ENCODE measurements at places on chromosomes 6 and 20.

- peaks cover 19% of the 10 kb centered on the region for H3K27me3 ChIP-seq
- H3K4me1 ChIP-seq, result peaks cover 5% of the 10 kb centered on the region
- no peaks in the 10 kb centered on the region for H3K36me3 ChIP-seq
- no peak for DNase-seq
- no peak overlapping the region for H3K27ac ChIP-seq
- H3K4me3 ChIP-seq, result no peak overlapping the region
Measured at GRCh38 chr6:44004136-44004535, 123.1 kb downstream of the MRPL14 start.

DNA sequence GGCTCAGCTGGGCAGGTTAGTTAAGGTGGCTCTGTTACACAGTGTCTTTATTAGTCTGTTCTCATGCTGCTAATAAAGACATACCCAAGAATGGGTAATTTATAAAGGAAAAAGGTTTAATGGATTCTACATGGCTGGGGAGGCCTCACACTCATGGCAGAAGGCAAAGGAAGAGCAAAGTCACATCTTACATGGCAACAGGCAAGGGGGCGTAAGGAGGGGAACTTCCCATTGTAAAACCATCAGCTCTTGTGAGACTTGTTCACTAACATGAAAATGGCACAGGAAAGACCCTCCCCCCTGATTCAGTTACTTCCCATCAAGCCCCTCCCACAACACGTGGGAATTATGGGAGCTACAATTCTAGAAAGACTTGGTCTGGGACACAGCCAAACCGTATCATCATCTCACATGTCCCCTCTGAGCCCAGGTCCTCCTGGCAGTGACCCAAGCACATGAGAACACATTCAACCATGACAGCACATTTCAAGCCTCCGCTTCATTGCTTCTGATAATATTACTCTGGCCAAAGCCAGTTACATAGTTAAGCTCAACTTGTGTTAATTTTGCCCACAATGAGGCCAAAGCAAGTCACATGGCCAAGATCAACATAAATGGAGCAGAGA is 383.9 kb downstream of the PLCB1 start:
- H3K27me3 ChIP-seq, result no peaks in the 10 kb centered on the region
- no peak overlapping the region for H3K4me3 ChIP-seq
- no peaks in the 10 kb centered on the region for H3K36me3 ChIP-seq
- H3K27ac ChIP-seq, result no peak overlapping the region
- no peak for DNase-seq

DNA sequence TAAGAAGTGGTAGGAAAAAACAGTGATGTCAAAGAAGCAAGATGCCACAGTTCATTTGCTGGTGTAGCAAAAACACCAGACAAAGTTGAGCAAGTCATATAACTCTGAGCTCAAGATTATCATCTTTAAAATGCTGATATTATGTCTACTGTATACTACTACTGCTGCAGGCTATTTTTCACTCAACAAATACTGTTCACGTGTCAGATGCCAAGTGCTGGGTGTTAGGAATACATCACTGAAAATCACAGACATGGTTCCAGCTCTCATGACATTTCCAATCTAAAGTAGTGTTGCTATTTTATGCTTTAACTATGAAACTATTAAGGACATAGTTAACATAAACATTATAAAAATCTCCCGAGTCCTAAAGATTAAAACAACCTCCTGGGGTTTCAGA is 163.0 kb downstream of the NKAIN2 start:
- no peaks in the 10 kb centered on the region for H3K27me3 ChIP-seq
- DNase-seq, result no peak
- no peaks in the 10 kb centered on the region for H3K36me3 ChIP-seq
- H3K4me1 ChIP-seq, result no peaks in the 10 kb centered on the region
- H3K27ac ChIP-seq, result no peak overlapping the region
- H3K4me3 ChIP-seq, result no peak overlapping the region

- no peak overlapping the region for H3K27ac ChIP-seq
- no peaks in the 10 kb centered on the region for H3K36me3 ChIP-seq
- no peaks in the 10 kb centered on the region for H3K4me1 ChIP-seq
- H3K4me3 ChIP-seq, result no peak overlapping the region
- H3K27me3 ChIP-seq, result no peaks in the 10 kb centered on the region
Measured at GRCh38 chr20:15375836-15376235, 1038.4 kb upstream of the FLRT3 start.

- no peak overlapping the region for H3K4me3 ChIP-seq
Measured at GRCh38 chr20:23094213-23094896, 8.2 kb upstream of the CD93 start.

- no peaks in the 10 kb centered on the region for H3K4me1 ChIP-seq
- no peak overlapping the region for H3K4me3 ChIP-seq
- no peak for DNase-seq
- H3K36me3 ChIP-seq, result no peaks in the 10 kb centered on the region
- H3K27me3 ChIP-seq, result no peaks in the 10 kb centered on the region
Measured at GRCh38 chr20:48375804-48376203, 452.0 kb downstream of the PREX1 start.

- H3K4me3 ChIP-seq, result no peak overlapping the region
- H3K36me3 ChIP-seq, result no peaks in the 10 kb centered on the region
- H3K27me3 ChIP-seq, result no peaks in the 10 kb centered on the region
- H3K4me1 ChIP-seq, result no peaks in the 10 kb centered on the region
Measured at GRCh38 chr20:6719369-6719721, 48.1 kb upstream of the BMP2 start.

- H3K4me1 ChIP-seq, result no peaks in the 10 kb centered on the region
- no peak overlapping the region for H3K4me3 ChIP-seq
- H3K27me3 ChIP-seq, result no peaks in the 10 kb centered on the region
- no peak overlapping the region for H3K27ac ChIP-seq
- no peaks in the 10 kb centered on the region for H3K36me3 ChIP-seq
- DNase-seq, result no peak
Measured at GRCh38 chr6:148874698-148875293, 128.0 kb downstream of the UST start.

DNA sequence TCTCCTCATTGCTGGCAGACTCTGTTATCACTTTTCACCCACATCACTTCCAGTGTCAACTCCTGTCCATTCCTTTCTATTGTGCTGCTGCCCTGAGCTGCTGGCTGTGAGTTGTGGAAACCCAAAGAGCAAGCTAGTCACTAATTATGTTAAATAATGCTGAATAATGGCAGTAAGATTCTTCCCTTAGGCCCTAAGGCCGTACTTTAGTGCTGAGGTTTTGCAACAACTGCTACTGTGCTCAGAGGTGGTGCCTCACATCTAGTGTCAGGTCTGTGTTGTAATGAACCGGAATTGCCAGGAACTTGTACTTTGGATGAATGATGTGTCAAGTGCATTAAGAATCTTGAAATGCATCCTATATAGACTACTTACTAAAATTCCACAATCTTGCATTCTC is 372.2 kb upstream of the RNF217 start:
- no peaks in the 10 kb centered on the region for H3K36me3 ChIP-seq
- no peaks in the 10 kb centered on the region for H3K27me3 ChIP-seq
- no peak for DNase-seq

DNA sequence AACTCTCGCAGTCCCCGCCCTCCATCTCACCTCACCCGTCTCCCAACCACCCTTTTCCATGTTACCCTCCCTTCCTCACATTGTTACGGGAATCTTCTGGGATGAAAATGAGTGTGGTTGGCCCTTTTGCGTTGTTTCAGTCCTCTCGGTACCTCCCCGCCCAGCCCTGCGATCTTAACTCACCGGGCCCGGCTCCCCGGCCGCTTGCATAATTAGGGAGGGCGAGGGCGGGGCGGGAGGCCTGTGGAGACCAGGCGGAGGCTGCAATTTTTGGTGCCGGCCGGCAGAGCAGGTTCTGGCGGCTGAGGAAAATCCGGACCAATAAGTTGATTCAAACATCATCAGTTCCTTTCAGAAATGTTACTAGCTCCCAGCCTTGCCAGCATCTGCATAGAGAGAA is 25.2 kb downstream of the TFAP2B start:
- H3K27me3 ChIP-seq, result peaks cover 15% of the 10 kb centered on the region
- H3K36me3 ChIP-seq, result no peaks in the 10 kb centered on the region
- H3K4me1 ChIP-seq, result no peaks in the 10 kb centered on the region
- no peak overlapping the region for H3K27ac ChIP-seq
- no peak for DNase-seq

DNA sequence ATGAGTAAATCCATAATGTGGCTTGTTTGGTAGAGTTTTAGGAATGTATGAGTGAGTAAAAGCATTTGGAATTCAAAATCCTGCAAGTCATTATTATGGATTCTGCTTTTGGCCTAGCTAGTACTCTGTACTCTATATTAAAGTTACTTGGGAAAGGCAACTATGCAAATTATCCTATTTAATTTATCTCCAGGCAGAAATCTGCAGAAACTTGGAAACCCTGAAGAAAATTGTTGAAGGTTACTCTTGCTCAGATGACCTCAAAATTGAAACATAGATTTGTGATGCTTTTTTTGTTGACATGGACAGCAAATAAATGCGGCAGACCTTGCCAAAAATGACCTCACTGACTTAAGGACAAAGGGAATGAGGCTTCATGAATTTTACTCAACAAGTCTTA is 477.1 kb upstream of the EYS start:
- no peaks in the 10 kb centered on the region for H3K4me1 ChIP-seq
- no peak for DNase-seq
- no peak overlapping the region for H3K27ac ChIP-seq
- no peaks in the 10 kb centered on the region for H3K27me3 ChIP-seq
- H3K4me3 ChIP-seq, result no peak overlapping the region
- H3K36me3 ChIP-seq, result no peaks in the 10 kb centered on the region

DNA sequence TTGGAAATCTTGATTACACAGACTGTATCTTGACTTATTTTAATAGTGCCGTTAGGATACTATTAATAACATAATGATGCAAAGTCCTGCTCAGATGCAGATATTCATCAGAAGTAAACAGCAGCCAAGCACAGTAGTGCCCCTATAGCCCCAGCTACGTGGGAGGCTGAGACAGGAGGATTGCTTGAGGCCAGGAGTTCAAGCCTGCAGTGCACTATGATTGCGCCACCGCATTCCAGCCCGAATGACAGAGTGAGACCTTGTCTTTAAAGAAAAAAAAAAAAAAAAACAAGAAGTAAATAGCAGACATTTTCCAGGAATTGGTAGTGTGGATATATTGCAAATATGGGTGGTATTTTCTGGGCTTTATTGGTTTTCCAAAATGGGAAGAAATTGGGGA is 61.8 kb downstream of the TULP4 start:
- H3K4me3 ChIP-seq, result no peak overlapping the region
- no peaks in the 10 kb centered on the region for H3K4me1 ChIP-seq
- DNase-seq, result no peak
- no peaks in the 10 kb centered on the region for H3K27me3 ChIP-seq

GRCh38 chr6:11353921-11354389 is 121.5 kb upstream of the NEDD9 start:
- H3K27ac ChIP-seq, result no peak overlapping the region
- no peaks in the 10 kb centered on the region for H3K27me3 ChIP-seq
- H3K4me1 ChIP-seq, result peaks cover 34% of the 10 kb centered on the region
- H3K36me3 ChIP-seq, result peaks cover 3% of the 10 kb centered on the region
- H3K4me3 ChIP-seq, result no peak overlapping the region

DNA sequence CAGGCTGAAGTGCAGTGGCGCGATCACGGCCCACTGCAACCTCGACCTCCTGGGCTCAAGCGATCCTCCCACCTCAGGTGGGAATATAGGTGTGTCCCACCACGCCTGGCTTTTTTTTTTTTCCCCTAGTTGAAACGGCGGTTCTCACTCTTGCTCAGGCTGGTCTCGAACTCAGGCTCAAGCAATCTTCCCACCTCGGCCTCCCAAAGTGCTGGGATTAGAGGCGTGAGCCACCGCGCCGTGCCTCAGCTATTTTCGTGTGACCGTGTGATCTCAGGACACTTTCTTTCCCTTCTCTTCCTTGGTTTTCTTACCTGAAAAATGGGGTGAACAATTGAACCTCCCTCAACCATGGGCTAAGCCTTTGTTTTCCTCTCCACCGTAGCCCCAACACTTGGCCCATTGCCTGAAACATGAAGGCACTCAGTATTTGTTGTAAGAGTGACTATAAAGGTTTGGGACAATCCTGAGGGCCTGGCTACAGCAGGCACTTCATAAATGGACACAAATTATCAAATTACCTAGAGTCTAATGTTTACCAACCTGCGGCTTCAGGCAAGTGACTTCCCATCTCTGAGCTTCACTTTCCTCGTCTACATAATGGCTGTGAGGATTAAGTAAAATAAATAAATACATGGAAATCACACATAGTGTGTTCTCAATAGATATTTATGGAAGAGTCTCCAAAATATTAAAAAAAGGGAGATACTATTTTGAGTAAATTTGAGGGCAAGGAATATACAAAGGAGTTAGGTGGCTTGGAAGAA is 31.4 kb upstream of the ID1 start:
- H3K4me1 ChIP-seq, result peaks cover 14% of the 10 kb centered on the region
- H3K4me3 ChIP-seq, result peak overlapping the region; percentile 84
- no peaks in the 10 kb centered on the region for H3K27me3 ChIP-seq

DNA sequence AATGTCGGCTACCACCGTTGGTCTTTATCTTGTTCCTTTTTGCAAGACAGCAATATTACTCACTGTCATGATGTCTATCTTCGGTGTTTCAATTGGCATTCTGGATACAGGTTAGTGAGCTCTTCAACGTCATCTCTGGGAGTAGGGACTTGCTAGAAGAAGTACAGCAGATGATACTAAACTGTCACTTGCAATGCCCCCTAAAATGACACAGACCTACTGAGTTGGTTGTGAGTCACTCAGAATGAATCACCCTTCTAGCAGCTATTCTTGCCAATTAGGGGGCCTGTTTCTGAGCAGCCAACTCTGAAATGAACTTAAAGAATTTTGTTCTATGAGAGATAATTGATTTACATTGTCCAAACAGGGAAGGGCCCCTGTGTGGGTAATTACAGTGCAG is 176.5 kb downstream of the SLC16A10 start:
- no peak for DNase-seq
- H3K27ac ChIP-seq, result no peak overlapping the region
- H3K36me3 ChIP-seq, result peaks cover 12% of the 10 kb centered on the region
- H3K4me1 ChIP-seq, result peaks cover 23% of the 10 kb centered on the region
- H3K27me3 ChIP-seq, result no peaks in the 10 kb centered on the region

GRCh38 chr6:40992746-40993145 is 46.3 kb downstream of the UNC5CL start:
- no peak for DNase-seq
- no peaks in the 10 kb centered on the region for H3K36me3 ChIP-seq
- H3K4me1 ChIP-seq, result no peaks in the 10 kb centered on the region
- H3K27me3 ChIP-seq, result no peaks in the 10 kb centered on the region
- H3K27ac ChIP-seq, result no peak overlapping the region

DNA sequence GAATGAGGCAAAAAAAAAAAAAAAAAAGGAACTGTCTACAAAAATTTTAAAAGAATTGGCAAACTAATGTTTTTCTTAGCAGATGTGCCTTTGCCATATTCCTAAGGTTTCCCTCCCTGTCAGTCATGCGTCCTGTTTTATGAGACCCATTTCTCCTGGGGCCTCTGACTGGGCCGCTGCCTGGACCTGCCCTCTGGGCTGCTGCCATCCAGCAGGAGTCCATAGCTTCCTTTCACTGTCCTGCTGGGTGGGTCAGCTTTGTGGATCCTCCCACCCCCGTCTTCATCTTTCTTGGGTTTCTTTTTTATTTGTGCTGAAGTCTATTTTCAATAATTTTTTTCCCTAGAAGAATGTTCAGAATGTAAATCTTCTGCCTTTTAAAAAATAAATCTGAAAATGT is 110.8 kb upstream of the SCP2D1 start:
- no peaks in the 10 kb centered on the region for H3K4me1 ChIP-seq
- DNase-seq, result no peak
- H3K4me3 ChIP-seq, result no peak overlapping the region
- H3K27ac ChIP-seq, result no peak overlapping the region
